ENCODE measurements at places on chromosomes 7 and 10.

DNA sequence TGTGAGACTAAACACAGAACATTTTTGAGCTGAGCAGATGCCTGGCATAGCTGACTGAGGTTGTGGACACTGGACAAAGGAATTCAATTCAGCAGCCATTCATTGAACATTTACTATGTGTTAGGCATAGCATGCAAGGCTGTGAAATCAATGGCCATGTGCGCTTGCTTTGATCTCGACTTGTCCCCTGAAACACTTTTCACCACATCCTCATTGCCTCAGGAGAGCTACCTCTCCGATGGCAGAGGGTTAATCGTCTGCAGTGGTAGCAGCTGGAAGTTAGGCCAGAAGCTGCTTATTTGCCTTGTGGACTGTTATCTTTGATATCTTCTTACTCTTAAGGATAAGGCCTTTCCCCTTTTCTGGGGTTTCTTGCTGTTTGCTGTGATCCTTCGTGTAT, 297.8 kb downstream of the AUTS2 start:
- no peak for DNase-seq

DNA sequence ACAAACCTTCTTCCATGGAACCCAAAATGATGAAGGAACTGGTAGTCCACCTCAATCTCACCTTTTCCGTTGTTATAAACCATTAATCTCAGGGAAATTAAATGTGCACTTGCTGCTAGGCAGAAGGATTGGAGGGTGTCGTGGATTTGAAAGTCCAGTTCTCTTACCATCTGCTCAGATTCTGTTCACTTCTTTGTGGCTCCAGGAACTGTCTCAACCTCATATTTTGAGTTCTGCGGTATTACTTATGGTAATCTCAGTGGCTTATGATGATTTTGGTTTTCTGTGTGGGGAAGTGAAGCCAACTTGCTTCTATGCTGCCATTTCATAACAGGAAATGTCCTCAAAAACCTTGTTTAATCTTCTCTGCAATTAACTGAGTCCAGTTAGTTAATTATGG, 136.4 kb downstream of the CDC14C start:
- DNase-seq = no peak

GRCh38 chr10:106189292-106189691, 975.2 kb downstream of the SORCS1 start:
- DNase-seq = no peak

GRCh38 chr7:14739168-14739840, 163.2 kb downstream of the DGKB start:
- no peak for DNase-seq

GRCh38 chr10:132593389-132593788, 55.8 kb downstream of the INPP5A start:
- no peak for DNase-seq

- no peak for DNase-seq
Measured at GRCh38 chr10:28737096-28737495, 59.8 kb downstream of the BAMBI start.

- no peak for DNase-seq
Measured at GRCh38 chr10:1411956-1412355, 325.4 kb downstream of the ADARB2 start.

GRCh38 chr7:46428295-46428694, 507.2 kb upstream of the IGFBP3 start:
- DNase-seq = no peak

GRCh38 chr7:47647918-47648250, 66.0 kb upstream of the TNS3 start:
- no peak for DNase-seq

GRCh38 chr10:30873411-30873810, 158.3 kb downstream of the ZNF438 start:
- no peak for DNase-seq

DNA sequence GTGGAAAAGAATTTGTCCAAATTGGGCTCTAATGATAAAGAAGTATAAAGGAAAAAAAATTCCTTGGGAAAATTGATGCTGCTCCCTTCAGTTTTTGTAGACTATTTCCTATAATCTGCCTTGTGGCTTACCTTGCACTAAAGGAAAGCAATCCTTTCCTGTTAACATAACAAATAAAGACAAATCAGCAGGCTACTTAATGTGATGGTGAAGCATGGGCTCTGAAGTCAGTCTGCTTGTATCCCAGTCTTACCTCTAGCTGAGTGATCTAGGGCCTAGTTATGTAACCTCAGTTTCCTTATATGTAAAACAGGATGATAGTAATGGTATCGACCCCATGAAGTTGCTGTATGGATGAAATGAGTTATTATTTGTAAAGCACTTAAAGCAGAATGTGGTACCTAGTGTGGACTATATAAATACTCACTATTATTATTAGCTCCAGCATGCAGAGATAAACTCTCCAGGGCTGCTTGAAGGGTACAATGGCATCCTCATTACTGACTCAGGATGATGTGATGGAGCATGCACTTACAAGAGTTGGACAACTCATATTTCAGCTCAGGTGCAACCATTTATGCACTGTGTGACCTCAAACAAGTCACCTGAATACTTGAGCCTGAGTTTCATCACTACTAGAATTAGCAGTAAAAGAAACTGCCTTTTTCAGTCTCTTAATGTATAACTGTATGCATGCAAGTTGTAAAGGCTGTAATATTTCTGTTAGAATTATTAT, 156.1 kb downstream of the DKK1 start:
- DNase-seq = no peak

DNA sequence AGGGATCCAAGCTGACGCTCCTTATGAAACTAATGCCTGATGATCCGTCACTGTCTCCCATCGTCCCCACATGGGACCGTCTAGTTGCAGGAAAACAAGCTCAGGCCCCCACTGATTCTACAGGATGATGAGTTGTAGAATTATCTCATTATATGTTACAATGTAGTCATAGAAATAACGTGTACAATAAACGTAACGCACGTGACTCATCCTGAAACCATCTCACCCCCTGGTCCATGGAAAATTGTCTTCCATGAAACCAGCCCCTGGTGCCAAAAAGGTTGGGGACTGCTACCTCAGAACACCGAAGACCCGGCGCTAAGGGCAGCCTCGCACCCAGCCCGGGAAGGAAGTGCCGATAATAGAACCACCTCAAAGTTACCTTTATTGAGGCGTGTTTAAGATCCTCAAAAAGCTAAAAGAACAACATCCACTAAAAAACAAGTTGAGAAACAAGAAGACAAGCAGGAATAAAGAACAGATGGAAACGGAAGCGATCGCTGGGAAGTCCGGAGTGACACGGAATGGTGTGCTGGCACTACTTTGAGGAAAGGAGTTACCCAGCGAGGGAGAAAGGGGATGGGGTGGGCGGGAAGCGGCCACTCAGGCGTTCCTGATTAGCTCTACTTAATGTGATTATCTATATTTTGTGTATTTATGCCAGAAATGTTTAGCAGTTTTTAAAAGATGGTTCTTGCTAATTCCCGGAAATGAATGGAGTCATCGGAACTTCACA, 50.1 kb upstream of the PRKAR1B start:
- no peak for DNase-seq

DNA sequence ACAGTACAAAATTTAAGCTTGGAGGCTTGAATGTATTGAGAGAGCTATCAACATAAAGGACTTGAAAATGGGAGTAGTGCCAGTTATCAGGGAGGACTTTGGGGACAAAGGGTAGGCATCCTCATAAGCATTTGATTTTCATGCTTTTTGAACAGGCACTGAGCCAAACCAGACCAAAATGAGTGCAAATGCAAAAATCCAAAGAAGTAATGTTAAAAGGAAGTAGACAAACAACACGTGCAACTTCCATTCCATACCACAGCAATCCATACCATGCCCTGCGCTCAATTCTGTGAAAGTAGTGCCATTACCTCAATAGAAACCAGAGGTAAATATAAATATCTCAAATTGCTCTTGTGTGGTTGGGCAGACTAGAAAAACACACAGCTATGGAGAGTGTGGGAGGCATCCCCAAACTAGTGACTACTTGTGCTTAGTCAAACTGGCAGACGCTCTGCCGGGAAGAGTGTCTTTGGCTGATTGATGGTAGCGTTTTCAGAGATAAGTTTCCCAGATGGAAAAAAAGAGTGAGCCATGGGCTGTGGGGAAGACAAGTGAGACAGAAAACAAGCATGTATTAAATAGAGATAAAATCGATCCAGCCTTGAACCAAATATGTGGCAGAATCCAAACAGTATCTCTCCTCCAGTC, 161.5 kb downstream of the CREB5 start:
- no peak for DNase-seq

GRCh38 chr10:14102056-14102455, 228.7 kb downstream of the FRMD4A start:
- DNase-seq = no peak

GRCh38 chr7:18927134-18927533, 190.3 kb downstream of the TWIST1 start:
- no peak for DNase-seq

DNA sequence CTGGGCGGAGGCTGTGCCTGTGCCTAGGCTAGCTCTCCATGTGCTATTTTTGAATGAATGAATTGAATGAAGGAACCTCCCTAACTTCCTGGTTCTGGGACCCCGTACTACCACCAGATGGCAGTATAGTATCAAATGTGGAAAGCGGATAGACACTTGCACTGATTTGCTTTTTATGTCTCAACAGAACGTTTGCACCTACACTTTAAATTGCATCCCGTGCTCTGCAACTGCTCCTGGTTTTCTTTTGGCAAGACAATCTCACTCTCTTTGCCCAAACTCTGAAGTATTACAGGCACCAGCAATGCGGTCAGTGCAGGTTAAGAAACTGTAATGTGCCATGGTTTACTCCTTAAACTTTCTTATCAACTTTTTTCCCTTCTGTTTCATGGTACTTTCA, 6.5 kb downstream of the FZD8 start:
- DNase-seq = no peak

DNA sequence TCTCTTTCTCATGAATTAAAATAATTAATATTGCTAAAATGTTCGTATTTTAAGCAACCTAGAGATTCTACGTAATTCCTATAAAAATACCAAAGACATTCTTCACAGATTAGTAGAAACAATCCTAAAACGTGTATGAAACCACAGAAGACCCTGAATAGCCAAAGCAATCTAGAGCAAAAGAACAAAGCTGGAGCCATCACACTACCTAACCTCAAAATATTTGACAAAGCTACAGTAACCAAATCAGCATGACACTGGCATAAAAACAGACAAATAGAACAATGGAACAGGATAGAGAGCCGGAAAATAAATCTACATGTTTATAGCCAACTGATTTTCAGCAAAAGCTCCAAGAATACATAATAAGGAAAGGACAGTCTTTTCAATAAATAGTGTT, 105.5 kb upstream of the PTN start:
- DNase-seq = no peak

DNA sequence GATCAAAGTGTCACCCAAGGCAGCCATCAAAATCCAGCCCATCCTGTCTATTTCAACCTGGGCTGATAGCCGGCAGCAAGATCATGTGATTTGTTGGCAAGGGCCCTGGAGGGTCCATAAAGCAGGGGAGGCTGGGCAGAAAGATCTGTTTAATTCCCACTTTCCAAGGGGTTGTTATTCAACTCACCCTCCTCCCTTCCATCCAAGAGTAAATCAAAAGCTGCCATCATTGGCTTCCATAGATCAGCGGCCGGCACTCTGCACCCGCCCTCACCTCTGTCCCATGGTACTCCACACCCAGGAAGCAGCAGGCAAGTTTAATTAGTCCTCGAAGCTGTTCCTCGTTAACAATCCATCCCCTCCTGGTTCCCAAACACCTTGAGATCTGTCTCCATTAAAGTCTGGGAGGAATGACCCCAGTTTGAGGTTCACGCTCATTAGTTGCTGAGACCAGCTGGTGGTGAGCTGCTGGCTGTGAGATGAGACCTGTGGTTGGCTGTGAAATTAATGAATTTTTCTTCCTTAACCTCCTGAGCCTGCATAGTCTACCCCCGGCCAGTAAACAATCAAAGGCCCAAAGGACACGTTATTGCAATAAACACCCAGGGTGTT, 120.6 kb upstream of the CHST15 start:
- no peak for DNase-seq

DNA sequence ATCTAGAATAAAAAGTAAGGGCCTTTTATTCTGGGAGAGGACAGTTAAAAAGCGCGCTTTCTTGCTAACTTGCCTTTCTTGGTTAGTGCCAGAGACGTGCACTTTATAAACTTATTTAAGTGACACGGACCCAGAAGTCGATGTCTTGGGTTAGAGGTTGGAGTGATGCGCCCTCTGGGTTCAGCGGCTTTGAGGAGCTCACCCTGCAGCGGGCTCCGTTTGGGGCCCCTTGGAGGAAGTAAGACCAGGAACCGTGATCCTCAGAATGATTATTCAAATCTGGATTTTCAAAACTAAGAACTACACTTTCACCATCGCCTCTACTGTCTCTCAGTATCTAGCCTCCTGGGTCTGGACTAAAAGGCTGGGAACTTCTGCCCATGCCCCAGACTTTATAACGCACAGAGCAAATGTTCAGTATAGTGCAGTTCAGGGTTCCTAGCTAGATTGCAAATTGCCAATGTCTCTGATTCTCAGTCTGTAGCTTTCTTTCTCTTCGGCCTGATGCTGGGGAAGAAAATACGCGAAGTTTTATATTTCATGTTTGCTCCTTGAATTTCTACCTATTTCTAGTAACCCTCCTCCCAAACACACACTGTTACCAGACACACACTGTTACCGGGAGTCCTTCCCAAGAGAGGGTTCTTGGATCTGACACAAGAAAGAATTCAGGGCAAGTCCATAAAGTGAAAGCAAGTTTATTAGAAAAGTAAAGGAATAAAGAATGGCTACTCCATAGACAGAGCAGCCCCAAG, 18.6 kb upstream of the SMO start:
- no peak for DNase-seq

GRCh38 chr10:118173296-118173695, 126.6 kb upstream of the RAB11FIP2 start:
- no peak for DNase-seq

GRCh38 chr10:107118866-107119265, 45.6 kb downstream of the SORCS1 start:
- DNase-seq = no peak
